ENCODE measurements at places on chromosomes 5 and 9.

GRCh38 chr9:125470767-125471580 is 209.3 kb downstream of the GAPVD1 start:
- DNase-seq: no peak

DNA sequence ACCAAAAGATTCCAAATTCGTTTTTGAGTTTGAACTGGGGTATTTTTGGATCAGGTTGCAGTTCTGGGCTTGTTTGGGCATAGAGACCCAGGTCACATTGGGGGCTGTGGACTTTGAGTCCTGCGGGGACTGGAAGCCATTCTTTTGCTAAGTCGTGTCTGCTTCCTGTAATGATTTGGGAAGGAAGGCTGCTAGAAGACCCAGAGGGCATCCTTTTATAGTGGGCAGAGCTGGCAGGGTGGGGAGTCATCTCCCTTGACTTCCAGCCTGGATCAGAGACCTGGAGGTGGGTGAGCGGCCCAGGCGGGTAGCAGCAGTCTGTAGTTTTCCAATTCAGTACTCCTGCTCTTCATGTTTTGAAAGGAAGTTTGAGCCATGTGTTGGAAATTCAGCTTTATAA is 11.3 kb downstream of the ZNF618 start:
- DNase-seq: no peak

GRCh38 chr5:27009540-27009915 is 28.9 kb downstream of the CDH9 start:
- DNase-seq: no peak

GRCh38 chr9:79551994-79552393 is 19.8 kb upstream of the TLE4 start:
- DNase-seq: no peak
